ENCODE measurements at places on chromosomes 1 and 21.

GRCh38 chr1:20211511-20211931 is 25.2 kb upstream of the PLA2G2C start:
- DNase-seq, result no peak

DNA sequence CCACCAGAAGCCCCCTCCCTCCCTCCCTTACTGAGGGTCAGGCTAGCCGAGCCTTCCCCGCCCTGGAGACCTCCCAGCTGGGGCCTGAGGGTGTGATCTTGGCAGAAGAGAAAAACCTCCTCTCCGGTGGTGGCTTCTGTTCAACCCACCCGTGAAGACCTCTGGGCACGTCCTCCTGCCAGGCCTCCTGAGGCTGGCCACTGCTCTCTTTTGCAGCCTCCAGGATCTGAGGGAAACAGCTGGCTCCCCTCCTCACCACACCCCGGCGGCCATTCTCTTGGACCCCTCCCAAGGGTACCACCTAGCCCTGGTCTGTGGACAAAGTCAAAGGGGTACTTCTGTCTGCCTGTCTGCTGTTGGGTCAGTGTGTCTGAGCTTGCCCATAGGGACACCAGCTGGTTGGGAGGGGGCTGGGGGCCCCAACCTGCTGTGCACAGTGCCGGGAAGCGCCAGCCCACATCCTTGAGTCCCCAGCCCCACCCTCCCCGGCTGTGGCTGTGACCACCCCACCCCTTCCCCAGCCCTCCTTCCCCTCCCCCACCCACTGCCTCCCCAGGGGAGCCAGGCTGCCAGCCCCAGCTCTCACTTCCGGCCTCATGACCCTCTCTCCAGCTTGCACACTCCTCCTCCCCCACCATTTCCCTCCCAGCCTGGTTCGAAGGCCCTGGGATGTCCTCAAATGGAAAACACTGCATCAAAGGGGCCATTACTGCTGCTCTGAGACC is 48.1 kb downstream of the AHDC1 start:
- no peak for DNase-seq

GRCh38 chr1:52111492-52111891 is 30.4 kb upstream of the ZFYVE9 start:
- no peak for DNase-seq

DNA sequence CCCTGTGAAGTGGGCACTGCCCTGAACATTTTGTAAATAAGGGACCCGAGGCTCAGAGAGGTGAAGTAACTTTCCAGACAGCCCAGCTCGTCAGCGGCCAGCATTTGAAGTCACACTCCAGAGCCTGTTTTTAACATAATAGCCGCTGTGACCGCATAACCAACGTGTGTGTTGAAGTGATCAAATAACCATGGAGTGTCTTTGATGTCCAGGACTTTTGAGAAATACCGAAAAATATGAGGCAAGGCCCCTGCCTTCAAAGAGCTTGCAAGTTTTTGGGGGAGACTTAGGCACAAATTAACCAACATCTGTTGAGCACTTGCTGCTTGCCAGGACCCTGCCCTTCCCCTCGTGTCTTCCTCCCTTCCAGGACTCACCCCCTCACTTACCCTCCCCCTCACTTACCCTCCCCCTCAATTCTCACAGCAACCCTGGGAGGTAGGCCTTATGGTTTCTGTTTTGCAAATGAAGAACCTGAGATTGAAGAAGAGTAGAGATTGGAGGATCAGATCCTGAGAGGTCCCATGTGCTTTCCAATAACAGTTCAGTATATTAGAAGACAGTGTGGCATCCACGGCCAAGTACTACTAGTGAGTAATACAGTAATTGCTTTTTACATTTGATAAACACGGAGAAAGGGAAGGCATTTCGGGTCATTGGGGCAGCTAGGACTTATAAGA is 1.3 kb upstream of the SLC16A1 start:
- DNase-seq, result peak; percentile 48

DNA sequence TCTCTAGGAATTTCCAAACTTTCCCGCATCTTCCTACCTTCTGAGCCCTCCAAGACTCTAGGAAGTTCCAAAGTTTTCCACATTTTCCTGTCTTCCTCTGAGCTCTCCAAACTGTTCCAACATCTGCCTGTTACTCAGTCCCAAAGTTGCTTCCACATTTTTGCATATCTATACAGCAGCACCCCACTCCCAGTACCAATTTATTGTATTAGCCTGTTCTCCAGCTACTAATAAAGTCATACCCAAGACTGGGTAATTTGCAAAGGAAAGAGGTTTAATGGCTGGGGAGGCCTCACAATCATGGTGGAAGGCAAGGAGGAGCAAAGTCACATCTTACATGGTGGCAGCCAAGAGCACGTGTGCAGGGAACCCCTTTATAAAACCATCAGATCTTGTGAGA is 82.9 kb upstream of the DSCAM start:
- no peak for DNase-seq

GRCh38 chr1:196779093-196779492 is 4.5 kb downstream of the CFHR3 start:
- no peak for DNase-seq

- no peak for DNase-seq
Observed at GRCh38 chr1:155322571-155322952, 1.9 kb downstream of the RUSC1 start.

GRCh38 chr1:234863551-234863971 is 253.6 kb upstream of the IRF2BP2 start:
- no peak for DNase-seq

GRCh38 chr1:119372503-119373086 is 4.0 kb downstream of the HAO2 start:
- DNase-seq, result peak; percentile 13

DNA sequence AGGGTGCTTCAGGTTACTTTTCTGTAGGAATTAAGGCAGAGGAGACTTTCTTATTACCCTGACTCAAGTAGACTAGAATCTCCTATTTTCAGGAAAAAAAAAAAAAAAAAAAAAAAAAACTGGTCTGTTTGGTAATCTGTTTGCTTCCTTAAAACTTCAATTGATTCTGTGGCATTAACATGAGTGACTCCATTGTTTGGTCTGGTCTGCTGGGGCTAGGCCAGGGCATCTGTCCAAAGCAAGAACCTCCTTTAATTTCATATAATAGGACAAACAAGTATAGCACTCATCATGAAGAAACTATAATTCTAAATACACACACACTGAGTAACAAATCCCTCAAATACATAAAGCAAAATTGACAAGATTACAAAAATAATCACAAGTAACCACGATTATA is 32.9 kb upstream of the LRRC7 start:
- DNase-seq, result no peak

- DNase-seq, result no peak
Observed at GRCh38 chr1:59730302-59730701, 84.4 kb upstream of the HOOK1 start.

- DNase-seq, result no peak
Observed at GRCh38 chr21:36147911-36148310, 8.7 kb upstream of the DOP1B start.

GRCh38 chr1:5829414-5829813 is 162.8 kb downstream of the NPHP4 start:
- no peak for DNase-seq

DNA sequence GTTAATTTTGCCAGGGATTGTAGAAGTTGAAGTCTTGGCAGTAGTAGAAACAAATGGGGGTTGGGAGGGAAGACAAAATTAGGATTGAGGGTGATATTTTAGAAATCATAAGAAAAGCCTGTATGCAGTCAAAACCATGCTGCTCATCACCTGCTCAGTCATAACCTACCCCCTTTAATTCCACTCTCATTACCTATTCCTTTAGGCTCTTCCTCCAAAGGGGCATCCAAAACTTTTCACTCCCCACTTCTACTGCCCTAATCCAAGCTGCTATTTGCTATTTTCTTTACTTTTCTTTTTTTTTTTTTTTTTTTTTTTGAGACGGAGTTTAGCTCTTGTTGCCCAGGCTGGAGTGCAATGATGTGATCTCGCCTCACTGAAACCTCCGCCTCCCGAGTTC is 11.5 kb downstream of the H3-3A start:
- no peak for DNase-seq

DNA sequence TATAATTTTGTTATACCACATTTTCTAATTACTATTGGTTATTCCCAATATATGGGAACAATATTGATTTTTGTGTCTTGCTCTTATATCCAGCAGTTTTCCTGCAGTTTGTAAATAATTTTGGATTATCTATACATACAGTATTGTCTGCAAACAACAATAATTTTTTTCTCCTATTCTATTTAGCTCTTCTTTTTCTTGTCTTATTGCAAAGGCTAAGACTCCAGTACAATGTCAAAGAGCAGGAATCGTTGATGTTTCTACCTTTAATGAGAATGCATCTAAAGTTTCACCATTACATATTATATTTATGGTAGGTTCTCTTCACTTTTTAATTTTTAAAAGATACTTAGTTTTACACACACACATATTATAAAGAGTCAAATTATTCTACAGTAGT is 4.1 kb upstream of the AVPR1B start:
- no peak for DNase-seq

DNA sequence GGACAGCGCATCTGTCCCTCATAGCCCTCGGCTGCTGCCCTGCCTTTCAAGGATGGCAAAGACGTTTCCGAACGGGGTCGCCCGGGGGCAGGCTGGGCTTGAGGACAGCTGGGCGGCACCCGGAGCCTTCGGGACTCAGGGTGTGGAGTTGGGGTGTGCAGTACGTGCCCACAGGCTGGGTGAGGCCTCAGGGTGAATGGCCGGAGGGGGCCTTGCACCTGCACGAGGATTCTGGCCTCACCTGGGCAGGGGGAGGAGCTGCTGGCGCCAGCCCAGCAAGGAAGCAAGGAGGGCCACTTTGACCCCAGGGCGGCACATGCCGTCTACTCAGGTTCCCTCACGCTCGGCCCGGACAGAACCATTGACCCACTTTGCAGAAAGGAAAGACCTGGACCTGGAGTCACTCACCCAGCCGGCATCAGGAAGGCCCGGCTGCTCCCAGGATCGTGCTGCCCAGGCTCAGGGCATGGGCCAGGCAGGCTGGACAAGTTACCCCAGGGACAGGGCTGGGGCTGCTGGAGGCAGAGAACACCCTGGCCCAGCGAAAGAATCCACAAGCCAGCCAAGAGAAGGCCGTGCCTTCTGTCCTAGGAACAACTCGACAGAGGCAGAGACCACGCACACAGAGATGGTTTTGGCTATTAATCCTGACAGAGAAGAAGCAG is 65.1 kb upstream of the TTC34 start:
- DNase-seq, result no peak

- DNase-seq, result no peak
Observed at GRCh38 chr1:100387209-100387608, 34.9 kb downstream of the CDC14A start.

- no peak for DNase-seq
Observed at GRCh38 chr1:47411436-47411835, 4.6 kb upstream of the FOXE3 start.

- no peak for DNase-seq
Observed at GRCh38 chr1:187685333-187685732, 856.6 kb downstream of the PLA2G4A start.

DNA sequence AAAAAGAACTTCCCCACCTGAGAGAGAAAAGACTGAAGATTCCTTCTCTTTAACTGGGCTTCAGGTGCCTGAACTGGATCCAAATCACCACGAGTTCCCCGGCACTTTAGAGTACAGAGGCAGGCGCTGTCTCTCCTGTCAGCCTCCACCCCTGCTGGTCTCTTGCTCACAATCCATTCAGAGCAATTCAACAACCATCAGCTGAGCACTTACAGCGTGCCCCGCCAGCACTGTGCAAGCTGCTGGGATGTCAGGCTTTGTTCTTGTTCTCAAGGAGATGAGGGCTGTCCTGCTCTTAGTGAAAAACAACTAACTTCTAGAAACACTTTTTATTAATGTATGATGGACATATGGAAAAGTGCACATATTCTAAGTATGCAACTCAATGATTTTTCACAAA is 68.7 kb upstream of the VAMP3 start:
- DNase-seq, result no peak

DNA sequence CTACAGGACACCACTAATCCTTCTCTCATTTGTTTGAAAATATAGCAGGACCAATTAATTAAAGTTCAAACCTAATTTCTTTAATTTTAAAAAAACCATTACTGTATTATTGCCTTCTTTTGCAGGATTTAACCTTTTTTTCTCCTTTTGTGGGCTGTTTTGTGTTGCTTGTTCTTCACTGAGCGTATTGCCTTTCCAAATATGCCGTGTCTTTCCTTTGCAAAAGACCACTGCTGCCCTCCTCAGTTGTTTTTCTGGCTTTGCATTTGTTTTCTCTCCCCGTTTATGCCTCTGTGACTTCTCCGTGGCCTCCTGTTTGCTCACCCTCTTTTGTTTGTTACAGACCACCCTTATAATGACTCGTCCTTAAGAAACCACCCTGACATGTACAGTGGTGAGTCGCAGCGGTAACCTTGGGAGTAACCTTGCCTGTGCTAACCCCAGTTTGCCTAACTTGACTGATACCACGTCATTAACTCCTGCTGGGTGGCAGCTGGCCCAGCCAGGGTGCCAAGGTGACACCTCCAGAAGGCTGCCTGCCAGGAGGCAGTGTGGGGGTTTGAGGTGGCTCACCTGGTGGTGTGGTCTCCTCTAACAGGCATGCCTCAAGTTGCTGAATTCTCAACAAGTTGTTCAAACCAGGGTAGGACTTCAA is 81.1 kb upstream of the CNTN2 start:
- no peak for DNase-seq

DNA sequence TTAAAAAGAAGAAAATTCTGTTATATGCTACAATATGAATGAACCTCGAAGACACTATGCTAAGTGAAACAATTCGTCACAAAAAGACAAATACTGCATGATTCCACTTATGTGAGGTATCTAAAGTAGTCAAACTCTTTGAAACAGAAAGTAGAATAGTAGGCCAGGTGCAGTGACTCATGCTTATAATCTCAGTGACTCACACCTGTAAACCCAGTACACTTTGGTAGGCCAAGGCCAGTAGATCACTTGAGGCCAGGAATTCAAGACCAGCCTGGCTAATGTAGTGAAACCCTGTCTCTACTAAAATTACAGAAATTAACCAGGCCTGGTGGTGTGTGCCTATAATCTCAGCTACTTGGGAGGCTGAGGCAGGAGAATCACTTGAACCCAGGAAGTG is 25.7 kb downstream of the EPHA10 start:
- no peak for DNase-seq

- DNase-seq, result peak; percentile 32
Observed at GRCh38 chr1:231039161-231040018, 664 bp downstream of the FAM89A start.

GRCh38 chr21:35905096-35905962 is 155.0 kb downstream of the SETD4 start:
- DNase-seq, result no peak

- no peak for DNase-seq
Observed at GRCh38 chr1:107935396-107936064, 29.4 kb downstream of the VAV3 start.

GRCh38 chr1:22915816-22916470 is 56.7 kb downstream of the LACTBL1 start:
- DNase-seq, result no peak

DNA sequence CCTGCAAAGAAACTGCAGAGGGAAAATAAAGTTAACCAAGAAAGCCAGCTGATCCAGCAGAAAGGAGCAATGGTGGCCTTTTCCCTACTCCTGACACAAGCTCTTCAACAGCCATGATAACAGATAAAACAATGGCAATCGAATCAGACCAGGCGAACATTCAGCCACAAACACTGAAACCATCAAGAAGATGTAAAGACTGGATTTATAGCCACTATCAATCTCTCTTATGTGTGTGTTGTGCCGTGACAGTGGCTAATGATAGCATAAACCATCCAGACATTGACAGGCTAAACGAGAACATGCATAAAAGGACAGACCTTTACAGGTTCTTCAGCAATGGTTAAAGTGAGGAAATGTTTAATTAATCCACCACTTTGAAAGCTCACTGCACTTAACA is 78.1 kb upstream of the RAB4A start:
- DNase-seq, result no peak

GRCh38 chr1:111769517-111770146 is 13.9 kb downstream of the DDX20 start:
- peak; percentile 50 for DNase-seq
